ENCODE measurements at places on chromosomes 3 and 15.

GRCh38 chr3:64903006-64903405 lies 215.2 kb upstream of the ADAMTS9 start:
- no peak for DNase-seq

- DNase-seq, result no peak
These were observed 22.8 kb upstream of the SPRED1 start for GRCh38 chr15:38229705-38230310.

DNA sequence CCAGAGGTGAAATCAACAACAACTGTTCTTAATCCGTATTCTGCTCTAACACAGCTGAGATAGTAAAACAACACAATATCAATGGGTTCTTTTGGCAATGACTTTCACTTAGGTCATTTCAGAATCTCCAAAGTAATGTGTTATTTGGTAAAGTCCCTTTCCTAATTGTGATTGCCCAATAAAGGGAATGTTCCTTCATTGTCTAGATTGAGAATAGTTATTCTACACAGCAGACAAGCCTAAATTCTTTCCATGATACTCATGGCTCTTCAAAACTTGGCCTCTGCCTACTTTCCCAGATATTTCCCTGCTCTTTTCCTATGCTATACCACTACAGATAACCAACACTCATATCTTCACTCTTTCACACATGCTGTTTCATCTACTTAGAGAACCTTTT lies 219.8 kb downstream of the FMN1 start:
- no peak for DNase-seq

DNA sequence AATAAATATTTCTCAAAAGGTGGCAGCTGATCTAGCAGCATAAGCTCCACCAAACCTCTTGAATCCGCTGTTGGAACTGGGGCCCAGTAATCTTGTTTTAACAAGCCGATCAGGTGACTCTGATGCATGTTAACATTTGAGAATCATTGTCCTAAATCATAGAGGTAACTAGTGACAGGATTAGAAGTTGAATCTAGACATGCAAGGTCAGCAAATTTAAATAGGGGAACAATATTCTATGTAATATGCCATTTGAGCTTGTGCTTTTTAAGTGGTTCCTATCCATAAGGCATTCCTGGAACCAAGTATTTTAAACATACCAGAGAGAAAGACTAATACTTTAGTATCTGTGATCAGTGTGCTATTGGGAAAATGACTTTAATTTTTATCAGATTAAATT lies 412.8 kb downstream of the PYDC2 start:
- no peak for DNase-seq

DNA sequence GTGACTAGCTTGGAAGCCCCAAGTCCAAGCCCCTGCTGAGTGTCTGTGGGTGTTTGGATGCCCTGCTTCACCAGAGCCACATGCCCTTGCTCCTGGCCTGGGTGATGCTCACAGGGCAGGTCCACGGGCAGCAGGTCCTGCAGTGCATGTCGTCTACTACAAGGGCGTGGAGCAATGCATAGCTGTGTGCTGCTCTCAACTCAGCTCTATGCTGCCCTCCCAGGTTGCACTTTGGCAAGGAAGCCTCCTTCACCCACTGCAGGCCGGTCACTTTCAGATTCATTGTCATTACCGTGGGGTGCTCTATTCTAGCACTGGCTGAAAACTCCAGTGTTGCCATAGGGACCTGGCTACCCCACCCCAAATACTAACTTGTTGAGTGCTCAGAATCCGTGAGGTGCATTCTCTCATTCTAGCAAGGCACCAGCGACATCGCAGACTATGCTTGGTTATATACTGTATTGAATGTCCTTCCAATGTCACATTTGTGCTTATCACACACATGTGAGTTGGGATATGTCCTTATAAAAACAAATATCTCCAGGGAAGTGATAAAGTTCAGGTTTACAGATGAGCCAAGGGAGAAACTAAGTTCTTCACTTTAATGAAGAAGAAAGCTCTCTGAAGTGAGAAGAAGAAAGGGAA lies 51.8 kb downstream of the GRAMD1C start:
- DNase-seq, result no peak

GRCh38 chr3:71902258-71903111 lies 117.5 kb upstream of the PROK2 start:
- no peak for DNase-seq

- DNase-seq, result no peak
These were observed 26.2 kb upstream of the HACD2 start for GRCh38 chr3:123611082-123611481.

DNA sequence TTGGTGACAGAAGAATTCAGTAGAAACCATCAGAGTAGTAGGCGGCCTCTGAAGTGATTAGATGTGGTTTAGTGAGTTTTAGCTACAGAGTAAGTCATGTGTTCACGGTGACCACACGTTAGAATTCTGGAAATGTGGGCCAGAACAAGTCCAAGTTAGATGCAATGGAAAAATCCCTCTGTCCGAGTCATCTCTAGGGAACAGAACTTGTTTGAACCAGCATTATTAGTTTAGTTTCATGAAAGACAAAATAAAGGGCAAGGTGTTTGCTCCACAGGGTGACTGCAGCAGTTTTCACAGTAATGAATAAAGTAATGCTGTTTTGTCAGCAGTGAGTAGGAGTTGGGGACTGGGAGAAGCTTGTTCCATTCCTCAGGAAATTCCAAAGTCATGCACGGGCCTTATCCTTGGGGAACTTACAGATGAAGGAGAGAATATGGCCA lies 100.2 kb downstream of the CGNL1 start:
- no peak for DNase-seq

- no peak for DNase-seq
These were observed 5.0 kb downstream of the MEX3B start for GRCh38 chr15:82040862-82041261.

- peak; percentile 32 for DNase-seq
These were observed 7.1 kb downstream of the CELSR3 start for GRCh38 chr3:48655606-48656005.

GRCh38 chr15:72178976-72179585 lies 18.5 kb downstream of the GRAMD2A start:
- DNase-seq, result no peak

DNA sequence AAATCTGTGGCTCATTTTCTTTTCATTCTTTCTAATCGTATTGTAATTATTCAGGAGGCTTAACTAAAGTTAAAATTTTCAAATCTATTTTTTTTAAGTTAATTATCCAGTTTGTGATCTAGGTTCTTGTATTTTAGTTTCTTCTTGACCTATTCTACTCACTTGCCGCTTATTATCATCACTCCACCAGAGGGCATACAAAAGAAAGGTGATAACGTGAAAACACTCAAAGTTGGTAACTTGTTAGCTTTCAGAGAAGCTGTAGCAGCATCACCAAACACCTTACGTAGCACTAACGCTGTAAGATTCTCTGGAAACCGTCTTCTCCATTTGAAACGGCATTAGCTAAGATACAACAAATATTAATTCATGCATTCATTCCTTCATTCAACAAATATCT lies 4.8 kb downstream of the GNB4 start:
- no peak for DNase-seq

DNA sequence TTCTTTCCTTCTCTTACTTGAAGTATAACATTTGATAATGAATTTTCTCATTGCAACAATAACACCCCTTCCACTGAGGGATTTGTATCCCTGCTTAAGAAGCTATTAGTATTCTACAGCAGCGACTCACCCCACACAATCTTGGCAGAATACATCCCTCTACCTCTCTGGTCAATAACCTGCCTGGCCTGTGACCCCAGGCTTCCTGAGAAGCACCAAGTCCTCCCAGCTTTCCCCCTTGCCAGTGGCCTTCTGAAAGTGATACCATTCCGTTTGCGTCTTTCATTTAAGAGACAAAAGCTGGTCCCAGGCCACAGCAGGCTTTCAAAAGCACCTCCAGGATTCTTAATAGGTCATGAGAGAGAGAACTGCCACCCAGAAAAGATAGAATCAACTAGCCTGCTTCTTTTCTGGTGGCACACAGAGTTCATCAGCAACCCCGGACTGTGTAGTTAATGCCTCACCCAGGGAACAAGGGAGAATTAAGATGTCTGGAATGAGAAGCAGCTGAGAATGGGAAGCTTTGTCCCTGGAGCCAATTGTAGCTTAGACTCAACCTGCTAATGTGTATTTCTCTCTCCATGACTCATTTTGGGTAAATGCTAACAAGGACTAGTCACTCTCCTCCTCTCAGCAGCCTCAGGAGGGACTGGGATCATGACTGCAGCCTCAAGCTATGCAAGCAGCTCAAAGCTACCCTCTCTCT lies 101.0 kb upstream of the CPNE4 start:
- DNase-seq, result no peak

DNA sequence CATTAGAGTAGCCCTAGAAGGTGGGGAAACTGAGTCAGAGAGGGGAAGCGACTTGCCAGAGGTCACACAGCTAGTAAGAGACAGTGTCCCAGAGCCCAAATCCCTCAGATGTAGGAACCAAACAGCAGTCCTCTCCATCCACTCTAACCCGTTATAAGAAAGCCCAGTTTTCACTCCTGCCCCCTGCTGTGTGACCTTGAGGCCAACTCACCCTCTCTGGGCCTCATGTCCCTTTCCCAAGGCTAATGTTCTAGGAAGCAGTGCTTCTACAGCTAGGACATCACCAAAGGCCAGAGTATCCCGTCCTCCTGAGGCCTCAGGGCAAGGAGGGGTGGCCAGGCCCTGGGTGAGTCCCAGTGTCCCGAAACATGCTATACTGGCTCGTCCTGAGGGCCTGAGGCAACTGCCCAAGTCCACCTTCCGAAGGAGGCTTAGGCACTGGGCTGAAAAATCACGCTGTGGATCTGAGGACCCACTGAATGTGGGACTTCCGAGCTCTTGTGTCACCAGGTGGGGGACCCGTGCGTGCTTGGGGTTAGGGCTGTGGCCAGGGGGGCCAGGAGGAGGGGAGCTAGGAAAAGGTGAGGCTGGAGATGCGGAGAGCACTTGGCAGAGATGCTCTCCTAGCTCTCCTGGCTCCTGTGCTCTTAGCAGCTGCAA lies 109.2 kb upstream of the SLC6A11 start:
- no peak for DNase-seq

DNA sequence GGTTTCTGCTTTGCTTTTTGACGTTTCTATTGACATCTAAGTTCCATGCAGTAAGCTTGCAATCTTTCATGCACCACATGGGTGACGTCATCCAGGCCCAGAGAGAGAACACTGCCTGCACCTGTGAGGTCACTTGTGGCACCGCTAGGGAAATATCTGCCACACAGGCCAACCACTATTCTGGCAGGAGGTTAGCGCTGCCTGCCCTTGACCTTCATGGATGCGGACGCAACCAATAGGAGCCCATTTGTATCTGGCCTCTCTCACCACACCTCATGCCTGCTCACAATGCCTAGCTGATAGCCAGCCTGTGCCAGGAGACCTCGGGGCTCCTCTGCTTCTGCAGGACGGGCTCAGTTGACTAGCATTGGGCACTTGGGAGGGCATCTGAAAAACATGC lies 55.8 kb upstream of the PRR23E start:
- no peak for DNase-seq

- DNase-seq, result no peak
These were observed 163.7 kb downstream of the PLD1 start for GRCh38 chr3:171646357-171647133.

DNA sequence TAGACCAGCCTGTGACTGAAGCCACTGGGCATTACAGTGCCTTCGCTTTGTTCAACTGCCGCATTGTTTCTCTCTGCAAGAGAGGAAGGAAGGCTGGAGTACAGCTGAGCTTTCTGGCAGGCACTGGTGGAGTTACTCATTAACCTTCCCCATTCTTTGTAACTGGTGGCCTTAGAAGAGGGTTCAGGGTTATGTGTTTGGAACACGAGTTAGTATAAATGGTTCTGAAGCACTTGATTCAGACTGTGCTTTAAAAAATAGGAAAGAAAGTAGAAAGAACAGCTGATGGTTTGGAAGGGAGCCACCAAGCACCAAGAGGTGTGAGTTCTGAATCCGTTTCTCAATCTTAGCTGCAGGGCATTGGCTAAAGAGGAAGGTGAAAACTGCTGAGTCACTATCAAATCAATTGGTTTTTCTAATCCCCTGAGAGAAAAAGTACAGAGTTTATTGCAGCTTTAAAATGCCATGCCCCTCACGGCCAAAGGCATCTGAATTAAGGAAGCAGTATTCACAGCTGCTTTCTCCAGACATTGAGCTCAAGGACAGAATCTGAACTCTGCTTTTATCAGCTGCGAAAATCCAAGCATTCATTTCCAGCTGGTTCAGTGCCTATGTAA lies 3.6 kb downstream of the HGD start:
- no peak for DNase-seq

DNA sequence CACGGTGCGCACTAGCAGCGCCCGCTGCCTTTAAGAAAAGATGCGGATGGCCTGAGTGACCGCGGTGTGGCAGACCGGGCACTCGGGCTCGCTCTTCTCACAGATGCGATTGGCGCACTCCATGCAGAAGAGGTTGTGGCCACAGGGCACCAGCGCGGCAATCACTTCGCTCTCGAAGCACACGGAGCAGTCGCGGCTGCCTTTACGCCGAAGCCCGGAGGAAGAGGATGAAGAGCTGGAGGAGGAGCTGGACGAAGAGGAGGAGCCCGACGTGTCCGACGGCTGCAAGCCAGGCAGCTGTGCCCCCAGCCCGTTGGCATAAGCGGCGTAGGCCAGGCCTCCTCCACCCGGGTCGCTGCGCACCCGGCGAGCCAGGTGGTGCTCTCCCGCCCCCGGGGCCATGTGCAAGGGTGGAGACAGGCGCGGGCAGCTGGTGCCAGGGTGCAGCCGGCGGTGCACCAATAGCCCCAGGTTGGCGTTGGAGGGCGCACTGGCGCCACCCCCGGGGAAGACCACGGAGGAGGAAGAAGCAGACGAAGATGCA lies 2.6 kb downstream of the MEX3B start:
- DNase-seq, result no peak

- no peak for DNase-seq
These were observed 234.7 kb upstream of the ZPLD1 start for GRCh38 chr3:102200126-102200525.

DNA sequence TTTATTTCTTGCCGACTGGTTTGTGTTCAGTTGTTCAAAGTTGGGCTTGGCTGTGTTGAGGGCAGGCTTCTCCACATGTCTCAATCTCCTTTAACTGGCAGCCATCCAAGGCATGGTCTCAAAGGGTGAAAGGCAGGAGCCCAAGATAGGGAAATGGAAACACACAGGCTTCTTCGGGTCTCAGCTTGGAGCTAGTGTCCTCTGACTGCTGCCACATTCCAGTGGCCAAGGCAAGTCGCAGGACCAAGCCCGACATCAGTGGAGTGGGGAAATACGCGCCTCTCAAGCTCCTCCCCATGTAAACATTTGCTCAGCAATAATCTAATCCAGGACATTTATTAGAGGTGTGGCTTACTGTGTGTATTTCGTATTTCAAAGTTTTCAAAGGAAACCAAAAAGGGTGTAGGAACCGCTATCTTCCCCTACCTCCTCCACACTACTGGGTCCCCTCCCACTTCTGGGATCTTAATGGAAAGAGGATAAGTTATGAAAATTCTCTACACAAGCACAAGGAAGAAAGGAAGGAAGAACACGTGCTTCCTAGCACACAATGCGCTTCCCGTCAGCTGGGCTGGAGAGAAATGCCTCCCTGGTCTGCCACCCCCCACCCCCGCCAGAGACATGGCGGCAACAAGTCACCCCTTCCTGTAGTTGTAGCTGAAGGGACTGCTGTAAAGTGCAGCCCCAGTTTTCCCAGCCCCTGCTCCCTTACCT lies 181.7 kb downstream of the FAM43A start:
- DNase-seq, result no peak

- DNase-seq, result no peak
These were observed 303.8 kb downstream of the CLSTN2 start for GRCh38 chr3:140238646-140239314.

Data from activated T-helper 1 cell treated with anti-CD3 and anti-CD28 coated beads, Interleukin-2, amount 50 U/mL, for 16 hours (primary cell).